ENCODE measurements at places on chromosomes 11 and 22.

DNA sequence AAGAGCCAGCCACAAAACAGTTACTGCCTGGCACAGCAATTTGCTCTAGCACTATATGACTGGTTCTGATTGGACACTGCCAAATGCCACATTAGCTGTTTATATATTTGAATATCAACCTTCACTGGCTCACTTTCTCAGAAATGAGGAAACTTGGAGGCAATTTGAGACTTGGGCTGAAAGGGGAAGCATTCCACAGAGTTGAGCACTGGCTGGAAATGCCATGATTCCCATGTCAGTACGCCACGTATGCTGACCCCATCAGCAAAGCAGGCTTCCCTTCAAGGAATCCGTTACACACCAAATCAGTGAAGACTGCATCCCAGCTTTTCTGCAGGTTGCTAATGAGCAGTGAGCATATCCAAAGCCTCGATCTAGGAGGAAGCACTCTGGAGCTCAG lies 34.7 kb downstream of the GALNT18 start:
- no peak for DNase-seq

GRCh38 chr11:125975634-125976033 lies 29.8 kb downstream of the VSIG10L2 start:
- DNase-seq, result no peak

DNA sequence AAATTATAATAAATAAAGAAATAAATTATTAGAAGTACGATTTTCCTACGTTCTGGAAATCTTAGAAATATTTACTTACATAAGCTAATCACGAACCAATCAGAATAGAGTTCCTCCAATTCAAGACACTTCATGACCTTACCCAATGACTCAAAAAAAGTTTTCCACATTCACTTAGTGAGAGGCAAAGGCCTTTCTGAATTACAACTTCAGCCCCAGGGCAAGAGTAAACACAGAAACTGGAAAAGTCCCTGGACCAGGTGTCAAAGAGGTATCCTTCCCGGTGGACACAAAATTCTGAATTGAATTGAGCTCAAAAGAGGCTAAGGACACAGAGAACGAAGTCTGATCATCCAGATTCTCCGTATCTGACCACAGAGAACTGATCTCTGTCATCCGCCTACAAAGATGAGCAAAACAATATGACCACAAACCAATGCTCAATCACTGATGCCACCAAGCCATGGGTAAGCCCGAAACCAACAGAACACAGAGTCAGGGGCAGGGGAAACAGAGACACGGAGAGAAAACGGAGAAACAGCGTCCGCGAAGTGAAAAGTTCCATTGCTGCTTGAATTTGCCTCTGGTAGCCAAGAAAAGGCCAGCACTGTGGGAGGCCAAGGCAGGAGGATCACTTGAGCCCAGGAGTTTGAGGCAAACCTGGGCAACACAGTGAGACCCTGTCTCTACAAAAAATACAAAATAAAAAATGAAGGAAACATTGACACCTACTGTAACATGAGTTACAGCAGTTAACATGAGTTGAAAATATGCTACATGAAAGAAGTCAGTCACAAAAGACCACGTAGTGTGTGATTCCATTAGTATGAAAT lies 6.8 kb downstream of the BID start:
- DNase-seq, result no peak

- no peak for DNase-seq
Measured at GRCh38 chr11:15276621-15277020, 161.9 kb downstream of the INSC start.

All from left ventricle myocardium superior (tissue), 1 donor.